ENCODE measurements at places on chromosomes 2 and 18. TPM values are rescaled to one million over a fixed set of nuclear protein-coding genes. Genes with fewer than 3 reads are reported as not detected.

- DNase-seq: no peak
These were observed 58.1 kb upstream of the IL1RL1 start for GRCh38 chr2:102253140-102253752.

DNA sequence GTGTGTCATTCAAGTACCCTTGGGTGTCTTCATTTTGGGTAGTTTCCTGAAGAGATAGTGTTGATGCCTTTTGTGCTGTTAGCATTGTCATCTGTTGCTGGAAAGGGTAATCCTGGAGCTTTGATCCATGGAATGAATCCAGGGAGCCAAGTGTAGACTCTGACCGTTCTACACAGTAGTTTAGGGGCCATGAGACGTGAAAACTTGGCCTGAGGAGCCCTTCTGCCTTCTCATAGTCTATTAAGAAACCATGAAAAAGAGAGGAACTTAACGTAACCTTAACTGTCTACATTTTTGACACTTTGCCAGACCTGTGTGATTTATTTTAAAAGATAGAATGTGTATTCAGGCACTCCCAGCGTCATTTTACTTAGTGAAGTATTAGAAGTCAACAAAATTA, 194.0 kb downstream of the BABAM2 start:
- DNase-seq: no peak

- DNase-seq: no peak
These were observed 13.1 kb downstream of the TMEM131 start for GRCh38 chr2:97982621-97983020.

Gene CFC1
- total RNA-seq: not detected

DNA sequence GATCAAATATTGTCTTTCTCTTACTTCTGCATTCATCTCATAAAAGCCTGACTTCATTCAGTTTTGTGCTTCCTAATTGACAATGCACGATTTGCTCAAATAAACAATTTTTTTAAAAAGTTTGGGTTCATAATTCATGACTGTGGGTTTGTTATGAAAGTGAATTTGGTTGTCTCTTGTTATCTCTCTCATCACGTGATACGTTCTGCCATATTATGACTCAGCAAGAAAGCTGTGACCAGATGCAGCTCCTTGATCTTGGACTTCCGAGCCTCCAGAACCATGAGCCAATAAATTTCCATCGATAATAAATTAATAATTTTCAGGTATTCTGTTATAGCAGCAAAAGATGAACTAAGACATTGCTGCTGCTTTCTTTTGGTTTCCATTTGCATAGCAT, 156.5 kb upstream of the LRATD1 start:
- DNase-seq: no peak

DNA sequence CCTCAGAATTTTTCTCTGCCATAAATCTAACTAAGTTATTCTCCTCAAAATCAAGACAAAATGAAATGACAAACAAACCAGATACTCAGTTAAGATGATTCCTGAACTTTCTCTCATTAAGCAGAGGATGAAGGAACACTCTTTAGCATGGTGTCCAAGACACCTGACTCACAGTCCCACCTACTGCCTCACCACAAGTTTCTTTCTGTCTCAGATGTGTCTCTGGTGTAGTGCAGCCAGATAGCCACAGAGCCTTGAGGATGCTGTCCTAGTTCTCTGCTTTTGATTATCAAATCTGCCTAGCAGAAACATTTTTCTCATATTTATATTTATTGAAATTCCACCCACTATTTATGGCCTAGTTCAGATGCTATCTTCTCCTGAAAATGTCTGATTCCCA, 103.6 kb upstream of the TMEM200C start:
- no peak for DNase-seq
